Ovary (tissue), 10 donors: ENCODE measurements at places on chromosomes 2 and 18.

DNA sequence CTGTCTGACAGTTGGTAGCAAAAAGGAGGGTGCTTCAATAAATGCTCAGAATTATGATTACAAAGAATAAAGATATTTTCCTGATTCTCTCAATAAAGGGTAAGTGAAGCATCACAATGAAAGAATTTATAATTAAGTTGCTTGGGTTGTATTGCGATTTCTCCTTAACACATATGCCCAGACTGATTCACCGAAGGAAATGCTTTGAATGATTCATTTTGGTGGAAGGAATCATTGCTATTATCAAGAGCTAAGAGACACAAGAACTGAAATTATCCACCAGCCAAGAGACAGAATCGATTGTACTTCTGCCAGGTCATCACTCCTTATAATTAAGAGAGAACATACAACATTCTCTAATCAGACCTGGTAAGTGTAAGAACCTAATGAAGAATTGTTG, 301.4 kb downstream of the NR4A2 start:
- no peak for DNase-seq

DNA sequence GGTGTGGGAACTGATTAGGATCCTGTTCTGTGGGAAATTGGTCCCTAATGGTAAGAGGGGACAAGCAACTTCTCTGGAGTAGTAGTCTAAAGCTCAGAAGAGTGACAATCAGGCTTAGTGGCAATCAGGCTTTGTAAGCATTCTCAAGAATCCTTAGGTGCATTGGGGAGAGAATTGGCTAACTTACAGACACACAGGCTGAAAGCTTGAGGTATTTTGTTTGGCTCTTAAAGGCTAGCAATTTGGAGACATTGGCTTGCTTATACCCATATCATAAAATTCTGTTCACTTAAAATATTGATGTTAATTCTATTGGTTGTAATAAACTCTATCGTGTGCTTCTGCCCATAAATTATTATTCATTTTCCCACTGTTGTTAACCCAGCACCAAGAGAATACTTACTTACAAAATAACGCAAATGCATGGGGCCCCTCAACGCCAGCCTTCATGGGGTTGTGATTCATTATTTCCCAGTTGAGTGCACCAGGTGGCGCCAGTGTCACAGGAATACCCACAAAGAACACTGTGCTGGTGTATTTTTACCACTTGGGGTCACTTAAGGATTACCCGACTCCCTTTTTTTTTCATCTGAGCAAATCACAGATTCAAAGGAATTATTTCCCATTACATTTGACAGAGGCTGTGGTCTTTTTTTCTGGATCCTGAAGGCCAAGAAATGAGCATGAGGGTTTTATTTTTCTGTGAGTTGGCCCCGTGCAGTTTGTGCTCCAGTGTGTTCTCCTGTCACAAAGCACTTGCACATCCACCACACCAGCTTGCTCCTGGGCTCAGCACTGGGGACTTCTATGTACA, 45.5 kb downstream of the DDX1 start:
- peak; percentile 83 for DNase-seq

DNA sequence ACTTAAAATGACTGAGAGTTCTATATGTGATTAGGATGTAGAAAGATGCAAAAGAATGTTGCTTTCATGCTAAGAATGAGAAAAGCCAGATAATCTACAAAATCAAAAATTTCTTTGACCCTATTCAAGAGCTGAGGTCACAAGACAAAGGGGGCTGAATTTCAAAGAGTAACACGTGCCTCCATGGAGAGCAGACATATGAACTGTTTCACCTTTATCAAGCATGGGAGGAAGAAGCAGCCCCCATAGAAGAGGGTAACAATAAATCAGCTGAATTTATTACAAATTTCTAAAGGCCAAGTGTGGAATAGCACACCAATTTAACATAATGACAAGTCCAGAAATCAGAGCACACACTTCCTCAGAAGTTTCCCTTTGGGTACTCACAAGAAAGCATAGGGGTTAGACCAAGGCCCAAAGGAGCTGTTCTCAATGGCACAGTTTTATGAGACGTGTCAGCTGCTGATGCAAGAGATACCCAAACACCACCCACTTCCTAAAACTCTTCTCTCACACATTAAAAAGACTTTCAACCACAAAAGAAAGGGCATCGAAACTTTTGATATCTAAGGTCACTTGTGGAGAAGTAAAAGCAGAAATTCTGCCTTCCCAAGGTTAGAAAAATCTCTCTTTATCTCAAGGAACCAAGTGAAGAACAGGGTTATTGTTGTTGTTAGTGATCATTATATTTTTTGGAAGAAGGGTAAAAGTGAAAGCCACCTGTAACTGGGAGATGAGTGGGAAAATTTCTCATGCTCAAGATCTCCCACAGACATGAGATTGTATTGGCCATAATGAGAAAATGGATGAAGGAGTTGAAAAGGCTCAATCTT, 950.1 kb downstream of the TRIB2 start:
- DNase-seq = no peak

GRCh38 chr2:176447616-176448015, 178.4 kb downstream of the MTX2 start:
- DNase-seq = no peak

DNA sequence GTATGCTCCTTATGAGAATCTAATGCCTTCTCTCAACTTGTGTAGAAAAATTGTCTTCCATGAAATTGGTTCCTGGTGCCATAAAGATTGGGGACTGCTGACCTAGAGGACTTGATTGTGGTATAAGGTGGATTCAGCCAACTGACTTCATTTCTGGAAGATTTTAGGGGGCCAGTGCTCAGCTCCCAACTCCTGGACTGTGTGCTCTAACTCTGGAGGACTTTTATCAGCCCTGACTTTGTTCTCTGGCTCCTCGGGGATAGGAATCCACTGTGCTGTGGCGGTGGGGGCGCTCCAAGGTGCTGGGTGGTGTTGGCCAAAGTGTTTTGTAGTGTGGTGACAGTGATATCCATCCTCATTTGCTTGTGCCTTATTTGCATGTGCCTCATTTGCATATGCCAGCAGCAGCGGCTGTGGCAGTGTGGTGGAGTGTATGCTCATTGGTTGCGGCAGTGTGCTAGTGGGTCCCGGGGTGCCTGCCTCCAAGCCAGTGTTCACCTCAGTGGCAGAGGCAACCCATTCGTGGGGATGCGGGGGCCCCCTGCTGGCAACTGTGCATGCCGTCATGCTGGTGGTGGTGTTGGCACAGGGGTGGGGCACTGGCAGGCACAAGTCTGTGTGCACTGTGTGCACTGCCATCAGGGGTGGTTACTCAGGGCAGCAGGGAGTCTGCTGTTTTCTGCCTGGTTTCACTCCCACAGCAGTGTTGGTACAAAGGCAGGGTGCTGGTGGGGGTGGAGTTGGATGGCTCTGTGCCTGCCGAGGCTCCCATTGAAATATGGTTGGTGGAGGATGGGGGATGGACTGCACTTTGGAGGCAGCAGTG, 19.6 kb downstream of the EHBP1 start:
- peak; percentile 20 for DNase-seq

GRCh38 chr2:39849982-39850526, 71.0 kb upstream of the THUMPD2 start:
- DNase-seq = no peak

- DNase-seq = no peak
Measured at GRCh38 chr2:78417355-78417754, 608.1 kb upstream of the REG3G start.

DNA sequence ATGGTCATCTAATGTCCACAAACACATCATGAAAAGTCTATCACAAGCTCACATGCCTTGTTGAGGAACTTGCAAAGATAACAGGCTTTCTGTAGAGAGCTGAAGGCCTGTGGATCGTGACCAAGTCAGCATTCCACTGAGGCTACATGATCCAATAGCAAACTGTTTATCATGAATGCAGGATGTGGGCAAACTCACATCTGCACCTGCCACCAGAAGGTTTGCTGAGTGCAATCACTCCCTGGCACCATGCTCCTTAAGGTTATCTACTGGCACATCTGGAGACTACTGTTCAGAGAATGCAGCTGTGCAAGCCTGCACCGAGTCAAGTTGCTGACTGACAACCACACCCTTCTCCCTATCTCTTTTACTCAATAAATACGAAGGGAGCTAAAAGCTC, 67.3 kb upstream of the ACAA2 start:
- DNase-seq = no peak
